ENCODE measurements at places on chromosomes 4 and X. TPM values are rescaled to one million over a fixed set of nuclear protein-coding genes. Genes with fewer than 3 reads are reported as not detected.

The GAGE12H gene
- total RNA-seq, result not detected

The ENPEP gene
- total RNA-seq, result 1.7 TPM

The FAM9B gene
- not detected for total RNA-seq

The TKTL2 gene
- total RNA-seq, result not detected

The JAKMIP1 gene
- total RNA-seq, result not detected

The DMRTC1 gene
- not detected for total RNA-seq

The TAB3 gene
- 23.2 TPM for total RNA-seq

The PROM1 gene
- 7.2 TPM for total RNA-seq

The SMIM31 gene
- total RNA-seq, result not detected

The TMPRSS11A gene
- total RNA-seq, result not detected

The SPINK2 gene
- not detected for total RNA-seq

The XAGE2 gene
- total RNA-seq, result not detected

The STS gene
- total RNA-seq, result 7.2 TPM

The PPP1R2C gene
- not detected for total RNA-seq

The TRPC5OS gene
- not detected for total RNA-seq

The RNF175 gene
- total RNA-seq, result not detected

The CTSO gene
- 7.5 TPM for total RNA-seq

The FTSJ1 gene
- 159 TPM for total RNA-seq
